ENCODE measurements at places on chromosomes 2 and 18.

- no peak for DNase-seq
Observed at GRCh38 chr2:215811409-215812345, 201.7 kb downstream of the MREG start.

DNA sequence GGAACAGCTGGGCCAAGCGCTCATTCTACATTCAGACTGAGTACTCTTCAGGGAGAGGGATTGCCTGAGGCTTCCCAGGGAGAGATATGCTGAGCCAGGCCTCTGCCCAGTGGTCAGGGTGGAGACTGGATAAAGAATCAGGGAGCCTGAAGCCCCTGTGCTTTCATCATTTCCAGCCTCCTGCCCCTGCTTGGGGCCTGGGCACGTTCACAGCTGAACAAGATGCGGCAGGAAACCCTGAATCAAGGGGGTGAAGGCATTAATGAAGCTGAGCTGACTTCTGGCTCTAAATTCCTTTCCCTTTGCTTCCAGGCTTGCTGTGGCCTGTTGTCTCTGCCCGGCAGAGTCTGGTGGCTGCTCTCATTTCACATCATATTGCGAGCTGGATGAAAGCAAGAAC is 35.0 kb downstream of the RPL37A start:
- DNase-seq, result no peak

DNA sequence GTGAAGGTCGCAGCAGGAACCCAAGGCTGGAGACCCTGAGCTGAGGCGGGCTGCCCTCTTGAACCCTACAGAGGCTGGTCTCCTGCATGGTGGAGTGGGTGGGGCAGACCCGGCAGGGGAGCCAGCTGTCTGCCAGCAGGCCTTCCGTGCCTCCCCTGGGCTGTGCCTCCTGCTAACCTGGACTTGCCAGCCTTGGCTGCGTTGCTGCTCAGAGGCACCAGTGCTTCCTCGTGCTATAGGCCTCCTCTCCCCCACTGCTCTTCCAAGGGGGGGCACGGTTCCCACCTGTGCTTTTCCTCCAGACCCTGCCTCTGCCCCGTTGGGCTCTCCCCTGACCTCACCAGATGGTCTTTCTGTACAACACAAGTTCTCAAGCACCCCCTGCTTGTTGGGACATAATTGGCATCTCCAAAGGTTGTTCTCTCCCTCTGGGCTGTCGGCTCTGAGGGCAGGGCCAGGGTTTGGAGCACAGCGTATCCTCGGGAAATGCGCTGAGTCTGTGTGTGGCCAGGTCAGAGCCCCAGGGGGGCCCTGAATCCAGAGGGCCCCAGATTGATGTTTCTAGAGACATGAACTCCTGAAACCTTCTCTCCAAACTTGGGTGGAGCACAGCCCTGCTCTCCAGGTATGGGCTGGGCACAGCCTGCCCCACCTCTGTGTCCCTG is 6.7 kb downstream of the ARHGEF4 start:
- no peak for DNase-seq

DNA sequence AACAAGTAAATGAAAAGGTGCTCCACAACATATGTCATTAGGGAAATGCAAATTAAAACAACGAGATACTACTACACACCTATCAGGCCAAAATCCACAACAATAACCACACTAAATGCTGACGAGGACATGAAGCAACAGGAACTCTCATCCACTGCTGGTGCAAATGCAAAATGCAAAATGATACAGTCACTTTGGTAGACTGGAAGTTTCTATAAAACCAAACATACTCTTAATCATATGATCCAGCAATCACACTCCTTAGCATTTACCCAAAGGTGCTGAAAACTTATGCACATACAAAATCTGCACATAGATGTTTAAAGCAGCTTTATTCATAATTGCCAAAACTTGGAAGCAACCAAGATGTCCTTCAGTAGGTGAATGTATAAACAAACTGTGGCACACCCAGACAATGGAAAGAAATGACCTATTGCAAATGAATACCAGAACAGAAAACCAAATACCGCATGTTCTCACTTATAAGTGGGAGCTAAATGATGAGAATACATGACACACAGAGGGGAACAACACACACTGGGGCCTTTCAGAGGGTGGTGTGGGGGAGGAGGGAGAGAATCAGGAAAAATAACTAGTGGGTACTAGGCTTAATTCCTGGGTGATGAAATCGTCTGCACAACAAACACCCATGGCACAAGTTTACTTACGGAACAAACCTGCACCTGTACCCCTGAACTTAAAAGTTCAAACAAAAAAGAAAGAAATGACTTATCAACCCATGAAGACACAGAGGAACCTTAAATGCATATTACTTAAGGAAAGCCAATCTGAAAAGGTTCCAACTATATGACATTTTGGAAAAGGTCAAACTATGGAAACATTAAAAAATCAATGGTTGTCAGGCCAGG is 80.4 kb downstream of the ASXL2 start:
- DNase-seq, result no peak

DNA sequence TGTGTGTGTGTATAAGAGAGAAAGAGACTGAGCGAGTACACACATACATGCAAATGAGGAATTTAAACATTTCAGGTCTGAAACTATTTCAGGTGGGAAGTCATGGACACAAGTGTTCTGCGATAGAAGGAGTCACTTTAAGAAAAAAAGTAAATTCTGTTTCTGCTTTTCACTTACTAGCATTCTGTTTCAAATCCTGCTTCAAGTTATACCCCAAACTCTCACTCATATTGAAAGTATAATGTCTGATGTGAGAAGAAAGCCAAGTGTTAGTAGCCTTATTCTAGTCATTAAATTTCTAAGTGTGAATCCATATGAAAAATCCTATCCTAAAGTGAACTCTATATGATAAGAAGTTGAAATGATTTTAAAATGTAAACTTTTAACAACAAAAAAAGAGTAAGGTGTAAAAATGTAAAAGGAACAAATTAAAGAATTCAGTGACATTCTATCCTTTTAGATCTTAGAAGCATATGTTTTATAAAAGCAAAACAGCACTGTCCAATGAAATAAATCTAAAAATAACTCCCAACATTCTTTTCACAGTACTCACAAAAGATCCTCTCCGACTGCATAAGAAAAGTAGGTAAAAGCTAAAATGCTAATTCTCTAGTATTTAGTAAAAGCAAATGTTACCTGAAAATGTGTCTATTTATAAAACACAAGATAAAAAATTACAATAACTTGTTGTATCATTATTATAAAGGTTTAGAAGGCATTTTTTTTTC is 570.6 kb downstream of the ZEB2 start:
- no peak for DNase-seq

DNA sequence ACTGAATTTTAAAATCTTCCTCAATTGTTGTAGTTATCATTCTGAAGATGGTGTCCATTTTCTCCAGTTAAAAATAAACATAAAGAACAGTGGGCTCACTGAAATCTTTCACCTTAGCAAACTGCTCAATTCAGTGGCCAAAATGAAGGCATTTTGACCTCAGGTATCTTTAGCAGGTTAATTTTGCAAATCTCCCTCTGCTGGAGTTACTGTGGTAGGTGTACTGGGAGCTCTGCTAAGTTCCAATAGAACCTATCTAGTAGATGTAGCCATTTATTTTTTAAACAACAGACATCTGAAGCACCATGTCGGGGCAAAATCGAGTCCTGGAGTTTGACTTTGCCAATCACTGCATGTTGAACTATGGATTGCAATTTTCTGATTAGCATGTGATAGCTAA is 177.1 kb downstream of the IRS1 start:
- DNase-seq, result no peak

Measured in erythroblast (primary cell).